MM.1S (cell line): ENCODE measurements at places on chromosomes 1 and 21.
A peak's percentile ranks its signal among the peaks of the same experiment; 100 is the strongest.

GRCh38 chr1:53417074-53417511 lies 42.1 kb upstream of the DMRTB1 start:
- no peak for DNase-seq

DNA sequence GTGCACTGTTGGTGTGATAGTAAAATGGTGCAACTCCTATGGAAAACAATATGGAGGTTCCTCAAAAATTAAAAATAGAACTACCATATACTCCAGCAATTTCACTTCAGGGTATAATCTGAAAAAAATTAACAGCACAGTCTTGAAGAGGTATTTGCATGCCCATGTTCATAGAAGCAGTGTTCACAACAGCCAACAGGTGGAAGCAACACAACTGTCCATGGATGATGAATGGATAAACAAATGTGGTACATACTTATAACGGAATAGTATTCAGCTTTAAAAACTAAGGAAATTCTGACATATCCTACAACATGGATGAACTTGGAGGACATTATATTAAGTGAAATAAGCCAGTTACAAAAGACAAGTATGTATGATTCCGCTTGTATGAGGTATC lies 8.2 kb downstream of the TTLL7 start:
- DNase-seq: no peak

- DNase-seq: no peak
These were observed 36.8 kb upstream of the PPP1R15B start for GRCh38 chr1:204448344-204448964.

DNA sequence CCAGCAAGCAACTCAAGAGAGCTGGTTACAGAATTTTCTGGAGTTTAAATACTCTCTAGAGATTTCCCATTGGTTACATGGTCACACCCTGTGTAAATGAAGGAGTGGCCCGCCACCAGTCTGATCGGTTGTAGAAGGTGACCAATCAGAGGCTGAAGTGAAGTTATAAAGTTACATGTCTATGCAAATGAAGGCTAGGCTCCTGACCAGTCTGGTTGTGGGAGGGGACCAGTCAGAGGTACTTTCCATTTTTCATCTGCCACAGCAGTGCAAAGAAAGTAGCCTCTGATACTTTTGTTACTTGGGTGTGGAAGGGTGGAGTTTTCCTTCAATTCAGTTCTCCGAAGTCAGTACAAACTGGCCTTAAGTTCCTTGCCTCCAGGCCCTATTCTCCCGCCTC lies 273.7 kb downstream of the BARHL2 start:
- no peak for DNase-seq

- no peak for DNase-seq
These were observed 38.3 kb upstream of the GBP5 start for GRCh38 chr1:89310976-89311375.

DNA sequence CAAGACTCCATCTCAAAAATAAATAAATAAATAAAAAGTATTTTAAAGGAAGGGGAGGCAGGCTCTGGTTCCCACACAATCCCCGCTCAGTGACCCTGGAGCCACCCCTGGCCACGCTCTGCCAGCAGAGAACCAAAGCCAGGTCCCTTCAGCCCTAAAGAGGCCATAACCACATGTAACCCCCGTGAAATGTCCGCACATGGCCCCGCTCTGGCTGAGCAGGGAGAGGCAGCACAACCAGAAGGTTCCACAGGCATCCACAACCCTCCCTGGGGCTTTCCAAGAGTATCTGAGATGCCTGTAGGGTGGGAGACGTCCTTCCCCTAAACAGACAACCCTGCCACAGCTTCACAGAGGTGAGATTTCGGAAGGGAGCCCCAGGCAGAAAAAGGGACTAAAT lies 1.4 kb upstream of the ARF1 start:
- DNase-seq: no peak

DNA sequence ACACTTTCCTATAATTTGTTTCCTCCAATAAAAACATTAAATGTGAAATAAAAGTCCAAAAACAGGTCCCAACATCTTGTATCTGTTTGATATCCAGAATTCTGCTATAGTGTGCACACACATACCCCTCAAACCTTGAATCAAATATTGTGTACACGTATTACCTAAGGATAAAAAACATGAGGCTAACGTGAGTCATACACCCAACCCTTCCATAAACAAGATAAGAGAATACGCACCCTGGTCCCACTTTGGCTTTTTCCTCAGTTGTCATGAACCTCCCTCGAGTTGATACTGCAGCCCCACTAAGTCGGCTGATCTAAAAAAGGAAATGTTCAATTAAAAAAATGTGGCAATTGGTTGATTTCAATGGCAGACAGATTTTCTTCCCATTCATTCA lies 5.2 kb downstream of the KHDC4 start:
- no peak for DNase-seq

- peak; percentile 69 for DNase-seq
These were observed at the start of gene TRNP1 for GRCh38 chr1:26993237-26994019. Gene TRNP1, plus strand, starts transcription at chr1:26993692. Its CDS starts 95 bp downstream, at chr1:26993787.

DNA sequence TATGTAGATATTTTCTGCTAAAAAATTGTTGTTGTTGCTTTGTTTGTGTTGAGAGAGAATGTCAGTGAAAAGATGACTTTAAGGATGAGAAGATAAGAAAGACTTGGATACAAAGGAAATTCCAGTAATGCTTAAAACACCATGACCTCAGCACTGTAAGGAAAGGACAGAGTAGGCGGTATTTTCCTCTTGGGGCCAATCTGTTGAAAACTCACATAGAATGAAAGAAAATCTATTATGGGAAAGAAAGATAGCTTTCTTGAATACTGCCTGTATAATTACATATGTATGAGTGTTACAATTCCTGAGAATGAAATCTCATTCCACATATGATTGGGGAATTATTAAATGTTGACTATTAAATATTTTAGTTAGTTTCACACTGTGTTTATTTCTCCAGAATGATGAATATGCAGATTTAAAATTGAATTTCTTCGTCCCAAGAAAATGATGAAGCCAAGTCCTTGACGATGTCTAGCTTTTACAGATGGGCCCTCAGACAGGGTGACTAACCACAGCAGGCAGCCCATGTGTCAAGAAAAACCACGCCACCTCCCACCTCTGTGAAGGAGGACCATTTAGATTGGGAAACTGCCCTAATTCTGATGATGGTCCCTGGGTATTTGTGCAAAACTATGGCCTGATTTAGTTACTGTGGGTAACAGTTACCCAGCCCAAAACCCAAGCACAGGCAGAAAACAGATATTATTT lies 49.7 kb upstream of the LMO4 start:
- no peak for DNase-seq

DNA sequence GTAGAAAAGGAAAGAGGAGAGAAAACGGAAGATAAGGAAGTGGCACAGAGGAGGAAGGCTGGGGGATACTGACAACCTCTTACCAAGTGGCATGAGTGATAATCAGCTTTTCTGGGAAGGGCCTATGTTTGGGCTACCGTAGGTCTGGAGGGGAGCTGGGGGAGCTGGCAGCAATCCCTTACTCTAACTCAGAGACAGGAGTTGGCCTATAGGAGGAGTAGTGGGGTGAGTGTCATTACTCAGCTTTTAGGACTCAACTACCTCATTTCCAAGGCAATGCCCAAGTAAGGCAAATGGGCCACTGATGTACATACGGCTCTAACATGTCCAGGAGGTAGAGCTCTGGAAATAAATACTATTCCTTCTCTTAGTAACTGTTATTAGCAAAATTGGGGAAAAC lies 48.7 kb upstream of the DMRTA2 start:
- no peak for DNase-seq

DNA sequence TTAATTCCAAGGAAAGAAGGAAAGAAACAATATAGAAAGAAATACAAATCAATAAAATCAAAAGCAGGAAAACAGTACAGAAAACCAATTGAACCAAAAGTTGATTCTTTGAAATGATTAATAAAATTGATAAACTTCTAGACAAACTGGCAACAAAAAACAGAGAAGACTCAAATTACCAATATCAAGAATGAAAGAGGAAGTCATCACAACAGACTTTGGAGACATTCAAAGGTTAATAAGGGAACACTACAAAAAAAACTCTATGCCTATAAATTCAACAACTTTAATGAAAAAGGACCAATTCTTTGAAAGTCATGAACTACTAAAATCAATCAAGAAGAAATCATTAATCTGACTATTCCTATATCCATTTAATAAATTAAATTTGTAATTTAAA lies 329.3 kb upstream of the NR5A2 start:
- DNase-seq: no peak

- DNase-seq: no peak
These were observed 6.4 kb upstream of the THEM5 start for GRCh38 chr1:151859891-151860293.

DNA sequence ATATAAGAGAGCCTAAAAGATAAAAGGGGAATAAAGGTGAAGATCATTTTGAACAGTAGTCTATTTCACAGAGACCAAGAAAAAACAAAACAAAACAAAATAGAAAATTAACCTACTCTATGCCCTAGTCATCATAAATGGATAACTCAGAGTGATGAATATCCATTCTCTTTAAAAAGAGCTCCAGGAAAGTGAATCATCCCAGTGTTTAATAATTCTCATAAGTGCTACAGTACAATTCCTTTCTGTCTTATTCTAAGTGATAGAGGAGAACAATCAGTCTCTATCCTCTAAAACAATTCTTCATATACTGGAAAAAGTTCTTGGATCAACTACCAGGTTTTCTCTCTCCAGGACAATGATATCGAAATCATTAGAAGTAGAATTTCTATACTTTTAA lies 45.8 kb downstream of the GDAP2 start:
- no peak for DNase-seq

DNA sequence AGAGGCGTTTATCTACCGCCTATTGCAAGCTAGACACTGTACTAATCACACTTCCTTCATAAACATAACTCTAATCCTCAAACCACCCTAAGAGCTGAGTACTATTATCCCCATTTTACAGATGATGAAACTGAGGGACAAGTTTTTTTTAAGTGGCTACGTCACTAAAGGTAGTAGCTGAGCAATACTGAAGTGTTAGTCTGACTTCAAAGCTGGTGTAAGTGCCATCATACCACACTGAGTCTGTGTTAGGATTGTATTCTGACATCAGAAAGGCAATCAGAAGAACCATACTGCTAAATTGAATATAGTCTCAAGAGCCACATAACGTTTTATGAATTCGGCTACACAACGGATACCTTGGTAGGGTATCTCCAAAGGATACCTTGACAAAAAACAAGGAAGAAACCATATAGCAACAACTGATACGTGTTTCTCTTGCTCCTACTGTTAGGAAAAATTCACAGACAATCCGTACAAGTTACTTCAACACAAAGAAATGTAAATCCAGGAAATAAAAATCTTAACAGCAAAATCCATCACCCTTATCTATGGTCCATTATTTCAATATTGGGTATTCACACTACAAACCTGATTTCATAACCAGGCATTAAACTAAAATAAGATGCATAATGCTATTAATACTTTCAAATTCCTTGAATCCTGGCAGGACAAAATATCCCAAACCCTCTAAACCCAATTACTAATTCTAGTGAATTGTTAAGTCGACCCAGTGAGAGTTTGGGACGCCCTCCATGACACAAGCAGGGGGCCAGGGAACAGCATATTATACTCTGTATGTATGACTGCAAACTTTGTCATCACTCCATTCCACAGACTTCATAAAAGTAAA lies 1.6 kb downstream of the TP53BP2 start:
- no peak for DNase-seq

- DNase-seq: no peak
These were observed 127.8 kb downstream of the TBX19 start for GRCh38 chr1:168408539-168408865.

GRCh38 chr21:27418346-27418745 lies 451.5 kb upstream of the ADAMTS5 start:
- no peak for DNase-seq

DNA sequence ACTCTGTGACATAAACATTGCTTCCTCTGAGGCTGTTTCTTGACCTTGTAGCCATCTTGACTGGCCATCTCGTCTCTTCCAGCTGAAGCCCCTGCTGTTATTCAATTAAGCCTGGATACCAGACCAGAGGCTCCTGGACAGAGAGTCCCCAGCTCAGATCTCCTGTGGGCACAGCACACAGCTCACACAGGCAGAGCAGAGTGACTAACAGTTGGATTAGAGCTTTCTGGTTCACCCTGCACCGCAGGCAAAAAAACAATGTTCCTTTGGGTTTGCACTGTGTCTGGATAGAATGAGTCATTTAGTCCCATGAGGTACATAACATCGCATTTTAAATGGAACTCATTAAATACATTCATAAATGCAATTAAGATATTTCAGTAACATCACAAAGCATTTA lies 33.4 kb upstream of the USH2A start:
- DNase-seq: no peak

DNA sequence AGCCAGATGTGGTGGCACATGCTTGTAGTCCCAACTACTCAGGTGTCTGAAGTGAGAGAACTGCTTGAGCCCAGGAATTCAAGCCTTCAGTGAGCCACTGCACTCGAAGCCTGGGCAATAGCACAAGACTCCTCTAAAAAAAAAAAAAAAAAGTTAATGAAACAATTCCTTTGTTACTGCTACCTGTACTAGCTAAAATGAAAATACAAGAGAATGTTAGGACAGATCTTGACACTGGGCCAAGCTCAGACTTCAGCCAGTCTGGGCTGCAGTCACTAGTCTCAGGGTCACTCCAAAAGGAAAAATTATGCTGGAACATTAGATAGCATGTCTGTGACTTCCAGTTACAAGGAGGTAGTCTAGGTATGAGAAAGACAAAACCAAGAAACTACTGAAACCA lies 56.5 kb downstream of the TRIM33 start:
- DNase-seq: no peak

DNA sequence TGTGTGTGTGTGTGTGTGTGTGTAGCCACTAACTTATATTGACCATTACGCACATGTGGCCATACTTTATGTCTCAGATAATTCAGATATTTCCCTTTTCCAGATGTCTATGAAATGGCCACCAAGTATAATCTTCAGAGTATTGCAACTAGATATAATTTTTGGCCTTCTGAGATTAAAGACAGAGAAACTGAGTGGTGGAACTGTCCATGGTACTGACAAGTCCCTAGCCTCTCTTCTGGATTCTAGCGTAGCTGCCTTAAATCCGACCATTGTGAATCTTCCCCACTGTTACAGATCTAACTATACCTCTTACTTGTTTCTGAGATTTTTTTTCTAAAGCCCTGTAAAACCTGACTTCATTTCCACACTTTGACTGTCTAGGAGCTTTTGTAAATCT lies 100.0 kb upstream of the SERTAD4 start:
- DNase-seq: peak; percentile 43

DNA sequence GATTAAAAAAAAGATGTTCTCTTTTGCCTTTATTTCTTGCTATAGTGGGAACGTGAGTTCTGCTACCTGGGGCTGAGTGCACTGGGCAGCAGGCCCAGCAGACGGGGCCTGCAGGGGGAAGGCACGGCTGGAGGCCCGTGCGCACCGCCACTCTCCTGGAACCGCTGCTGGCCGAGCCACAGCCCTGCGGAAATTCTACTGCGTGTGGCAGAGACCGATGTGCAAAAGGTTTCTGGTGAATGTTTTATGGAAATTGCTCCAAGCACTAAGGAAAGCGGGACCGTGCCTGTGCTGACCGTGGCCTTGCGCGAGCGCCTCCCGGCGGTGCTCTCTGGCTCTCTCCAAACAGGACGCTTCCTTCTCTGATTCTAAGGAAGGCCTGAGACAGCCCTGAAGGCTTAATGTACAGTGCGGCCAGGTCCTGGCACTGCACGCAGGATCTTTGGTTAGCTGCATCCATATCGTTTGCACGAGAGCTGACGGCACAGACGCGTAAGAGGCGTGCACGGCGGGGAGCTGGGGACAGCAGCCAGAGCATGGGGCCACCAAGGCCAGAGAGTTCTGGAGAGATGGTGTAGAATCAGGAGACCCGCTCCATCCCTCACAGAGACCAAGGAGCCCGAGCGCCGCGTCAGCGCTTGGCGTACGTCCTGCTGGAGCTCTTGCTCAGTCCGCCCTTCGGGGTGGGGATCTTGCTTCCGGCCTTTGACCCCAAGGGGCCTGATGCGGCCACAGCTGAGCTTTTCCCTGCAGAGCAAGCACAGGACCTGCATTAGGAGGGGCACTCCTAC lies 18.7 kb upstream of the LRRC47 start:
- DNase-seq: no peak
